Activated CD4-positive, alpha-beta T cell treated with anti-CD3 and anti-CD28 coated beads, Interleukin-2, amount 10 ng/mL, durations not matched to agents 24 days and 14 days (primary cell): ENCODE measurements at places on chromosomes 5 and 9. TPM values are rescaled to one million over a fixed set of nuclear protein-coding genes. Genes with fewer than 3 reads are reported as not detected.

DNA sequence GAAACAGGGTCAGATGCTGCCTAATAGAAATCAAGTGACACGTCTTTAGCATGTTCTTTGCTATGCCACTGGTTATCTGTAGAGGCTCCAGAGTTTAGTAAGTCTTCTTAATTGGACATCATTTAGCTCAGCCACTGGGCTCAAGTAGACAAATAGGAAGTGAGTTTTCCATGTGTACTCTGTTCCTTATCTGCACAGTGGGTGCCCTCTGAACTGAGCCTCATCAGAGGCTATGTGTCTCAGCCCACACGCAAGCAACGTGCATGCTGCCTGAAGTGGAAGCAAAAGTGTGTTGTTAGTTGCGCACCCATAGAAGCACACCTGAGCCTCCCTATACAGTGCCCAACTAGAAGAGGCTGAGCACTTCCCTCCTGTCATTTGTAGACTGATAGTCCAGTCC is 134.7 kb downstream of the SEMA5A start:
- no peak for DNase-seq

DNA sequence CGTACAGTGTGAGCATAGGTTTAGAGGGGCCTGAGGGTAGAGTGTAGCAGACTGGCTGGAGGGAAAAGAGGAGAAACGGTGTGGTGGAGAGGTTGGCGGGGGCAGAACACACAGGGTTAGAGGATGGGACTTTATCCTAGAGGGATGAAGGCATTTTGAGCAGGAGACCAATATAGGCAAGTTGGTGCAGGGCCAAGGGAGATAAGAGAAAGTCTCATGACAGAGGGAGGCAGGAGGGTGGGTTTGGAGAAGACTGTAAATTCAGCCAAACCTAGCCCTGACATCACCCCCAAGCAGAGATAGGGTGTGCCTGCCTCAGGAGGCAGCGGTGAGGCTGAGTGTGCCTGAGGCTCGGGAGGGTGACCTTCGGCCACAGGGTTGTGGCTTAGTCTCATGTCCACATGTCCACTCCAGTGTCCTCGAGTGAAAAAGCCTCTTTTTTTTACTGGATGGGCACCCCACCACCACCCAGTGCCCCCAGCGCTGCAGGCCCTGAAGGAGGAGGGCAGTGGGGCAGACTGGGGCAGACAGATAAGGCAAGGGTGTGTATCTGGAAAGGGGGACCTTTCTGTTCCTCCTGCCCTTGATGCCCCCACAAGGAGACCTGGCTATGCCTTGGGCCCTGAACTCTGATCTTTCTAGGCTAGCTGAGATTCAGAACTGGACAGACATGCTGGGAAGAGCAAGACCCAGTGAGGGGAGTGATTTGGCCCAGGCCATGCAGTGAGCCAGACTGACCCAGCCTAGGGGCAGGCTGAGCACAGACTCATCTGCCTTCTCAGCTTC is 108.7 kb downstream of the RGS3 start:
- DNase-seq = no peak

GRCh38 chr9:113620377-113621161 is 157.0 kb downstream of the RGS3 start:
- no peak for DNase-seq

DNA sequence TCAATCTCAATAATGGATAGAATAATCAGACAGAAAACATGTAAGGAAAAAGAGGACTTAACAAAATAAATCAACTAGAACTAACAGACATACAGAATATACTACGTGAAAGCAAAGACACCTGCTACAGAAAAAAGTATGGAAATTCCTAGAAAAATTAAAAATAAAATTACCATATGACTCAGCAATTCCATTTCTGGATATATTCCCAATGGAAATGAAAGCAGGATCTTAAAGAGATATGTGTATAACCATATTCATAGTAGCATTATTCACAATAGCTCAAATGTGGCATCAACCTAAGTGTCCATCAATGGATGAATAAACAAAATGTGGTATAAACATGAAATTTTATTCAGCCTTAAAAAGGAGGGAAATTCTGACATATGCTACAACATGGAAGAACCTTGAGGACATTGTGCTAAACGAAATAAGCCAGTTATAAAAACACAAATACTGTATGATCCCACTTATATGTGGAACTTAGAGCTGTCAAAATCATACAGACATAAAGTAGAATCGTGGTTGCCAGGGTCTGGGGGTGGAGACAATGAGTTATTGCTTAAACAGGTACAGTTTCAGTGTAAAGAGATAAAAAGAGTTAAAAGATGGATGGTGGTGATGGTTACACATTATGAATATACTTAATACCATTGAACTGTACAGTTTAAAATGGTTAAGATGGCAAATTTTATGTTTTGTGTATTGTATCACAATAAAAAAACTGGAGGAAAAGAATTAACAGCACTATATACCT is 6.9 kb downstream of the PLAA start:
- no peak for DNase-seq

- DNase-seq = no peak
These were observed 75.2 kb upstream of the CPEB4 start for GRCh38 chr5:173812811-173813550.

GRCh38 chr5:126014676-126015075 is 408.5 kb upstream of the GRAMD2B start:
- no peak for DNase-seq

GRCh38 chr9:21348430-21348970 is 2.2 kb downstream of the IFNA6 start:
- no peak for DNase-seq

DNA sequence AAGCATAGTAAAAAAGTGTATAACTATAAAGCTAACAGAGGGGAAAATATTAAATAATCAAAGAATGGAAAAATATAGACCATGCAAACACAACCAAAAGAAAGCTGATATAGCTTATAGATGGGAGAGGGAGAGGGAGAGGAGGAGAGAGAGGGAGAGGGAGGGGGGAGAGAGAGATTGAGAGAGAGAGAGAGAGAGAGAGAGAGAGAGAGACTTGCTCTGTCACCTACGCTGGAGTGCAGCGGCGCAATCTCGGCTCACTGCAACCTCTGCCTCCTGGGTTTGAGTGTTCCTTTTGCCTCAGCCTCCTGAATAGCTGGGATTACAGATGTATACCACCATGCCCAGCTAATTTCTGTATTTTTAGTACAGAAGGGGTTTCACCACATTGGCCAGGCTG is 110.6 kb downstream of the RAPGEF6 start:
- DNase-seq = peak; percentile 43

DNA sequence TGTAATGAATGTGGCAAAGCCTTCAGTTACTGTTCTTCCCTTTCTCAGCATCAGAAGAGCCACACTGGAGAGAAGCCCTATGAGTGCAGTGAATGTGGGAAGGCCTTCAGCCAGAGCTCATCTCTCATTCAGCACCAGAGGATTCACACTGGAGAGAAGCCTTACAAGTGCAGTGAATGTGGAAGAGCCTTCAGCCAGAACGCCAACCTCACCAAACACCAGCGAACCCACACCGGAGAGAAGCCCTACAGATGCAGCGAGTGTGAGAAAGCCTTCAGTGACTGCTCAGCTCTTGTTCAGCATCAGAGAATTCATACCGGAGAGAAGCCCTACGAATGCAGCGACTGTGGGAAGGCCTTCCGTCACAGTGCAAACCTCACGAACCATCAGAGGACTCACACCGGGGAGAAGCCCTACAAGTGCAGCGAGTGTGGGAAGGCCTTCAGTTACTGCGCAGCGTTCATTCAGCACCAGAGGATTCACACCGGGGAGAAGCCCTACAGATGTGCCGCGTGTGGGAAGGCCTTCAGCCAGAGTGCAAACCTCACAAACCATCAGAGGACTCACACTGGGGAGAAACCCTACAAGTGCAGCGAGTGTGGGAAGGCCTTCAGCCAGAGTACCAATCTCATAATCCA is 6.8 kb downstream of the RPL12 start:
- DNase-seq = no peak

- DNase-seq = no peak
These were observed 369.5 kb downstream of the NTRK2 start for GRCh38 chr9:85038824-85039608.

- DNase-seq = no peak
These were observed 37.9 kb upstream of the PIK3R1 start for GRCh38 chr5:68177676-68178075.

- DNase-seq = no peak
These were observed 35.1 kb downstream of the SHB start for GRCh38 chr9:38033941-38034340.

GRCh38 chr5:129770024-129770820 is 22.3 kb downstream of the MINAR2 start:
- DNase-seq = no peak

GRCh38 chr9:99980598-99980997 is 74.1 kb downstream of the STX17 start:
- DNase-seq = no peak

DNA sequence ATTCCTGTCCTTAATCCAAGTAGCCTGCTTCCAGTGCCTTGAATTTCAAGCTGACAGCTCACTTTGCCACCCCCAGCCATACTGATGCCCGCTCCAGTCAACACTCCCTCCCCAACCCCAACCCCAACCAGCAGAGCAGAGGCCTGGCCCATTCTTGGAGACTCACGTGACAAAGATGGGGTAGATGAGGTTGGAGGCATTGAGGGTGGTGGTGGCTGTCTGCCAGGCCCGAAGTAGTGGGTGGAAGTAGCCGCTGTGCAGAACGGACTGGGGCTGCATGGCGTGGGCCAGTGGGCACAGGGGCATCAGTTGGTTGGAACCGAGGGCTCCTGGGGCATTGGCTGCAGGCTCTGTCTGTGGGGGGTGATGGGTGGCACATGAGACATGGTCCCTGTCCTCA is 7.8 kb downstream of the ALAD start:
- DNase-seq = no peak

DNA sequence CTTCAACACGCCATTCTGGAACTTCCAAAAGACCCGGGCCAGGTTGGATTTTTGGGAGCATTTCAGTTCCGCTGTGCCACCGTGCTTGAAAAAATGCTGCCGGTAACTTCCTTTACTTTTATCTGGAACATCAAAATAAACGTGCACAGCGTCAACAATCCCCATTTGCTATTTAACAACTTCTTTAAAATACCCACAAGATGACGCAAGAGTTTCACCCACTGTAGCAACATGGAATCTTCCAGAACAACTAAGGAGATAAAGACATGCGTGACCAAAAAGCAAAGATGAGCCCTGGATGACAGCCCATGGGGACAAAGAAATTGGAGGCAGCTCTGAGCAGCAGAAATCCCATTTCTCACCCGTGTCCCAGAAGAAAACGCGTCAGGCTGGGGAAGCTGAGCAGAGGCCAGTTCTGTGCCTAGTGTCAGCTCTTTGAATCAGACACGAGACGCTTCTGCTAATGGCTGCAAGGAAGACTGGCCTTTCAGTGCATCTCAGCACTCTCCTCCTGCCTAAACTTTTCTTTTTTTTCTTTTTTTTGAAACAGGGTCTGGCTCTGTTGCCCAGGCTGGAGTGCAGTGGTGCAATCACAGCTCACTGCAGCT is 61.3 kb downstream of the SECISBP2 start:
- DNase-seq = no peak

DNA sequence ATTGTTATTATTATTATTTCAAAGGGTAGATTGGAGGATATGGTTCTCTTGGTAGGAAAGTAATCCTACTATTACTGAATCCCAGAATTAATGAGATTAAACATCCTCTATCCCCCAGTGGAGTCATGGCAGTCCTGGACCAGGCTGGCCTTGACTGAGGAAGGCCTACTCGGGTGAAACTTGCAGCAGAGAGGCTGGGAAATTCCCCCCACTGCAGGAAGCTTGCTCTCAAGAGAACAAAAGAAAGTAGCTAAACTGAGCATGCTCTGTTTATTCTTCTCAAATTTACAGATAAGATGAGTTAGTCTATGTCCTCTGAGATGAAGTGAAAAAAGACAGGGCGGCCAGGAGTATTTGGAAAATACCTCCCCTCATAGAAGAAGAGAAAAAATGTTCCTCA is 233.9 kb upstream of the RPS23 start:
- peak; percentile 78 for DNase-seq

- no peak for DNase-seq
These were observed 115.8 kb downstream of the RXRA start for GRCh38 chr9:134442085-134442474.

- DNase-seq = no peak
These were observed 16.0 kb downstream of the TMOD1 start for GRCh38 chr9:97517331-97518089.

GRCh38 chr9:136128436-136128835 is 9.8 kb upstream of the TMEM250 start:
- no peak for DNase-seq

- DNase-seq = no peak
These were observed 429.4 kb downstream of the PIK3R1 start for GRCh38 chr5:68644971-68645370.

DNA sequence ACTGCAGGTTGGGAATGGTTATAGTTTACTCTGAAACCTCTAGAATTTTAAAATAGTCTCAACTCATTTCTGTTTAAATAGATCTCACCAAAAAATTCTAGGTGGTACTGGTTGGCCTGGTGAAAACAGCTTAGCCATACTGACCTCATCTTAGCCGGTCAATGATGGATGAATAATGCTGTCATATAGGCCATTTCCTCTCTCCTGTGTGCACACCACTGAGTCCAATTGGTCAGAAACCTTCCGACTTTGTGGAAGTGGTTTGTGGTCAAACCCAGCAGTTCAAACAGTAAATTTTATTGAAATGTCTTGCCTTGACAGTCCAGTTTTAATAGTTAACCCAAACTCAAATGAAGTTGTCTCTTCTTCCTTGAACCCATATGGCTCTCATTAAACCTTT is 98.6 kb downstream of the GIN1 start:
- DNase-seq = no peak

GRCh38 chr5:33772380-33772897 is 119.4 kb downstream of the ADAMTS12 start:
- no peak for DNase-seq

- no peak for DNase-seq
These were observed 58.0 kb downstream of the PTPN3 start for GRCh38 chr9:109440117-109440515.

- no peak for DNase-seq
These were observed 83.9 kb upstream of the CYLC2 start for GRCh38 chr9:102911185-102911584.

DNA sequence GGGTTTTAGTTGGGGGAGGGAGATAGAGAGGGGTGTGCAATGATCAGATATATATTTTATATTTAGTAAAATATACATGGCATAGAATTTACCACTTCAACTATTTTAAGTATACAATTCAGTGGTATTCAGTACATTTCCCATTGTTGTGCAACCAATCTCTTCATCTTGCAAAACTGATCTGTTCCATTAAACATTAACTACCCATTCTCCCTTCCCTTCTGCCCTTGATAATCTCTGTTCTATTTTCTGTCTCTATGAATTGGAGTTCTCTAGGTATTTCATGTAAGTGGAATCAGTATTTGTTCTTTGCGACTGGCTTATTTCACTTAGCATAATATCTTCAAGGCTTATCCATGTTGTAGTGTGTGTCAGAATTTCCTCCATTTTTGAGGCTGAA is 38.6 kb downstream of the TGFBI start:
- no peak for DNase-seq

The LRRC14B gene
- not detected in 2 replicates for total RNA-seq

The GFPT2 gene
- total RNA-seq = 0.42 TPM in 1 of 2 replicates, not detected in the other

The URM1 gene
- total RNA-seq = 87.2 and 98.3 TPM in 2 replicates

The NR5A1 gene
- not detected in 2 replicates for total RNA-seq

The CD274 gene
- total RNA-seq = 52.1 and 57.6 TPM in 2 replicates

The CNTRL gene
- 68.3 and 69.4 TPM in 2 replicates for total RNA-seq

The NCS1 gene
- total RNA-seq = 5.3 and 5.4 TPM in 2 replicates

The DDX4 gene
- 0.19 and 0.40 TPM in 2 replicates for total RNA-seq

The QRFP gene
- not detected in 2 replicates for total RNA-seq

The DTWD2 gene
- 1.8 and 2.2 TPM in 2 replicates for total RNA-seq
